ENCODE measurements at places on chromosomes 1 and 21. TPM values are rescaled to one million over a fixed set of nuclear protein-coding genes. Genes with fewer than 3 reads are reported as not detected.

DNA sequence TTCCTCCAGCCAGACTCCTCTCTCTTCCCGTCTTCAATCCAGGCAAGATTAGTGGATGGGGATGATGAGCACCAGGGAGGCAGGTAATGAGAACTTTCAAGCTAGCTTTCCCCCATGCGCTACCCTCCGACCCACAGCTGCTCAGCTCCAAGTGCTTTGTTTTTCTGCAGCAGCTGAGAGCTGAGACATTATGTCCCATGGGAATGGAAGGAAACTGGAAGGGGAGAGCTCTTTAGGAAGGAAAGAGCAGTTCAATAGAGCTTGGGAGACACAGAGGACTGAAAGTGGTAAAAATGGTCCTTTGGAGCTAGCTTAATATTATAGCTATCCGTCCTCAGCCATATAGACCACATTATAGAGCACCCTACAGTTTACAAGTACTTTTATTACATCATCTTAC, 39.8 kb downstream of the RAB3B start:
- no peak for DNase-seq

GRCh38 chr1:86775395-86775794, 71.0 kb downstream of the SH3GLB1 start:
- no peak for DNase-seq

DNA sequence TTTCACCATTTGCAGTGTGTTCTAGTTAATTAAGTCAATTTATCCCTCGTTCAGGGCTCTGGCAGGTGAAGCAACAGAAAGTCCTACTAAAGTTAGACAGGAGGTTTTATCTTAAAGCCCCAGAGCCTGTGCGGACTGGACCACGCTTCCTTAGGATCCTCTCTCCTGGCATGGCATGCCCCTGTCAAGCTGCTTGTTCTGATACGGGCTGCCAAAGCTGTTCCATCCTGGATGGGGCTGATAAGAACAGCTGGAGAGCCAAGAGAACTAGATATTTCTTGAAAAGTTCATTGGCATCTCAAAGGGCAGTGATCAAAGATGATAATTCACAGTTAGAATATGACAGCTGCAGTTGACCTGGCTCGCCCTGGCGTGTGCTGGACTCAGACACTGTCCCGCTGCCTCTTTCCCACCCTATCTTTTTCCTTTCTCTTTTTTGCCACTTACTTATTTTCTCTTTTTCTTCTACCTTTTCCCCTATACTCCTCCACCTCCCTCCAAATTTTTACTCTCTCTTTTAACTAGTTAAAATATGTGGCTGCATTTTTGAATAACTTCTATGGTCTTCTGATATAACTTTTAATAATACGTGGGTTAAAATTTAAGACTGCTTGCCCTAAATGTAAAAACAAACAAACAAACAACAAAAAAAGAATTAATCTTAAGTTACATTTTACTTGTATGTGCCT, 96.7 kb downstream of the ABCA4 start:
- DNase-seq = no peak

DNA sequence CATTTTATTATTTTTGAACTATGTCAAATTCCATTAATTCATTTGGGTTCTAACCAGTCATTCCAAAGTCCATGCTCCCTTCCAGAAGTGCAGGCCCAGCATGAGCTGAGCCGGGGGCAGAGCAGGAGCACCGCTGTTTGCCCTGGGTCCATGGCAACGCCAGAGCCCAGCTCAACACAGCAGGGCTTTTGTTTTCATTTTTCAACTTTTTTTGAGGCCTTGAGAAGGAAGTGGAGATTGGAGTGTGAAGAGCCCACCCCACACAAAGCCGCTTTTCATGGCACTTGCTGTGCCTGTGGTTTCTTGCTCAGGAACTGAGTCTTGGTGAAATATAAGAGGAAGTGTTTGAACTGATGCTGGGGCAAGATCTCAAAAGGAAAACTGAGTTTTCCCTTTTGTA, 13.2 kb upstream of the PRMT2 start:
- DNase-seq = no peak

The ADGRL4 gene
- 5.8 TPM for total RNA-seq

DNA sequence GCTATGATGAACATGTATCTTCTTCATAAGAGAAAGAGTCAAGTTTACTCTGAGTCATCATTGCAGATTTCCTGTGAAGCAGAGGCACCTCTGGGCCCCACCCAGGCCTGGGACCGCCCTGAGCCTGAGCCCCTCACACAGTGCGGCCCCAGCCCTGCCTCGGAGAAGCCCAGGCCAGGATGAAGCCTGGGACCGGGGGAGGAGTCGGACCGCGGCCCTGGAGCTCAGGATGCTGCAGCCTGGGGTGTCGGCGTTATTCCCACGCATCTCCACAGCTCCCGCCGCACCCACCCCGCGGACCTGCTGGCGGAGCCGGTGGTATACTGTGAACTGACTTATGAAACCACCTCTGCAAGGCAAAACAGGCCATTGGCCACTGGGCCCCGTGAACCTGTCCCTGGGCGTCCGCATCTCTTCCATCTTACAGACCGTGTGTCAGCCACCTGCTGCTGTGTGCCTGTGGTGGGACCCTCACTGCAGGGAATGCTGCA, 2.4 kb upstream of the COL6A1 start:
- DNase-seq = no peak

All from prostate gland (tissue), 2 donors.